ENCODE measurements at places on chromosomes 16 and 17. TPM values are rescaled to one million over a fixed set of nuclear protein-coding genes. Genes with fewer than 3 reads are reported as not detected.

WNT3 gene
- 0.59 TPM for total RNA-seq

NAA38 gene
- 128 TPM for total RNA-seq

TMEM100 gene
- total RNA-seq = not detected

C17orf100 gene
- 0.07 TPM for total RNA-seq

MT1G gene
- 0.60 TPM for total RNA-seq

TMEM107 gene
- total RNA-seq = 19.8 TPM

TEDC2 gene
- total RNA-seq = 14.5 TPM

TNP2 gene
- not detected for total RNA-seq

UNC119 gene
- 30.2 TPM for total RNA-seq

CDYL2 gene
- 20.1 TPM for total RNA-seq

TMC8 gene
- total RNA-seq = 0.30 TPM

BICDL2 gene
- not detected for total RNA-seq

KRTAP4-1 gene
- not detected for total RNA-seq

All from mammary microvascular endothelial cell (primary cell).